Stimulated activated naive CD4-positive, alpha-beta T cell treated with Interleukin-2 at 50 U/mL for 16 hours (primary cell): ENCODE measurements at places on chromosomes 11 and 22.

- DNase-seq: no peak
These were observed 30.2 kb downstream of the UQCR10 start for GRCh38 chr22:29797351-29797750.

- no peak for DNase-seq
These were observed 12.6 kb downstream of the ZNF143 start for GRCh38 chr11:9473408-9473807.

DNA sequence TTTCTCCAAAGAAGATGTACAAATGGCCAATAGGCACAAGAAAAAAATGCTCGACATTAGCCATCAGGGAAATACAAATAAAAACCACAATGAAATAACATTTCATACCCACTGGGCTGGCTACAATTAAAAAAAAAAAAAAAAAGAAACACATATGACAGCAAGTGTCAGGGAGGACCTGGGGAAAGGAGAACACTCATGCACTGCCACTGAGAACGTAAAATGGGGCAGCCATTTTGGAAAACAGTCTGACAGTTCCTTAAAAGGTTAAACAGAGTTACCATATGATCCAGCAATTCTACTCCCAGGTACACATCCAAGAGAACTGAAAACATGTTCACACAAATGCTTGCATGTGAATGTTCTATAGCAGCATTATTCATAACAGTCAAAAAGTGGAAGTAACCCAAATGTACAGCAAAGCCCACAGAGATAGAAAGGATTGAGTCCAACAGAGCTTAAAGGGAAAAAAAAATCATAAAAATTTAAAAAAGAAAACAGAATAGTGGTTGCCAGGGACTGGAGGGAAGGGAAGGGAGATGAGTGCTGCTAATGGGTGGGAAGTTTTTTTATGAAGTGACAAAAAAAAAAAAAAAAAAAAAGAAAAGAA, 48.4 kb upstream of the CYP2D6 start:
- no peak for DNase-seq

- DNase-seq: peak; percentile 31
These were observed 43.7 kb downstream of the MICAL3 start for GRCh38 chr22:17980638-17981051.

GRCh38 chr11:34029176-34029575, 22.4 kb upstream of the CAPRIN1 start:
- DNase-seq: no peak

DNA sequence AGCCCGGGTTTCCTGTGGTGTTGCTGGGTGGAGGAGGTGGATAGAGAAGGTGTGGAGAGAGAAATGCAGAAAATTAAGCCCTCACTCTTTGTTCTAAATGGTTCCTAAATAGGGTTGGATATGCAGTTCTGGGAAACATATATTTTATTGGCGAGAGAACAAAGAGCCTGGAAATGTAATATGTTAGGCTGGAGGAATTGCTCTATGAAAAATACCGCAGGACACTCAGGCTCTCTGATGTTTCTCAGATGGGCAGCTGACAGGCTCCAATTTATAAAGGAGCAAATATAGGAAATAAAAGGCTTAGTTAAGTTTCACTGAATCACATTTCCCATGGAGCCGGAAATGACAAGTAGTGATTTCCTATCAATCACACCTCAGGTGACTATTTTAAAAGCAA, 428.0 kb downstream of the TMEM135 start:
- no peak for DNase-seq

GRCh38 chr11:10838881-10839280, 19.0 kb downstream of the ZBED5 start:
- no peak for DNase-seq

- no peak for DNase-seq
These were observed 85.6 kb downstream of the KIRREL3 start for GRCh38 chr11:126914941-126915340.

DNA sequence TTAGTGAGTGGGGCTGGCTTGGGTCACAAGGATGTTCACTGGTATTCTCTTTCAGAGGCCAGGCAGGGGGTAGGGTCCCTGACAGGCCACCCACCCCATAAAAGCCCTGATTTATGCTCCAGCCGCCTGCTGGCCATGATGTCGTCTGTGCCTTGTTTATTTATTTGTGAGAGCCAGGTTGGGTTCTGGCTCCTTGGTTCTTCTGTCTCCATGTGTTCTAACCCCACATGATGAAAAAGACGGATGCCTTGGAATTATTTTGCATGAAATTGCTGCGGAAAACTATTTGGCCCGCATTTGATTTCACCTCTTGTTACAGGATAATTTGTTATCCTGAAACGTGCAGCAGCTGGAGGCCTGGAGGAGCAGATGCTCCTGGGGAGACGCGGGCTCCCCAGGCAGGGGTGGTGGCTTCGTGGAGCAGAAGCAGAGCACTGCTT, 46.3 kb upstream of the WNT11 start:
- no peak for DNase-seq

DNA sequence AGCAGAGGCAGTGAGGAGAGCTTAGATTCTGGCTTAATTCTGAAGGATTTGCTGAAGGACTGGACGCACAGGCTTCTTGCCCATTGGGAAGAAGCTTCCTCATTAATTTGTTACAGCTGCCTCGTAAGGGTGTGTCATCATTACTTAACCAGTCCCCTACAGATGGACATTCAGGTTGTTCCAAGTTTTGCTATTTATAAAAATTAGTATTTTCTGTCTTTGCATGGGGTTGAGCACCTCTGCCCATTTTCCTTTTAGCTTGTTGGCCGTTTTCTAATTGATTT, 38.1 kb downstream of the CAPN1 start:
- DNase-seq: no peak

- no peak for DNase-seq
These were observed 208.1 kb downstream of the TBC1D22A start for GRCh38 chr22:46970411-46971098.

- no peak for DNase-seq
These were observed 17.3 kb downstream of the TRMU start for GRCh38 chr22:46352691-46353386.
